ENCODE measurements at places on chromosomes 2 and 18.

GRCh38 chr2:155043097-155043496 is 344.6 kb downstream of the KCNJ3 start:
- DNase-seq: no peak

- DNase-seq: no peak
Observed at GRCh38 chr2:24115057-24115456, 8.1 kb downstream of the PFN4 start.

- no peak for DNase-seq
Observed at GRCh38 chr2:54457323-54458023, 1.3 kb downstream of the SPTBN1 start.

GRCh38 chr18:58851856-58852255 is 12.8 kb upstream of the ZNF532 start:
- no peak for DNase-seq

GRCh38 chr2:195489101-195489500 is 167.9 kb upstream of the SLC39A10 start:
- DNase-seq: no peak

DNA sequence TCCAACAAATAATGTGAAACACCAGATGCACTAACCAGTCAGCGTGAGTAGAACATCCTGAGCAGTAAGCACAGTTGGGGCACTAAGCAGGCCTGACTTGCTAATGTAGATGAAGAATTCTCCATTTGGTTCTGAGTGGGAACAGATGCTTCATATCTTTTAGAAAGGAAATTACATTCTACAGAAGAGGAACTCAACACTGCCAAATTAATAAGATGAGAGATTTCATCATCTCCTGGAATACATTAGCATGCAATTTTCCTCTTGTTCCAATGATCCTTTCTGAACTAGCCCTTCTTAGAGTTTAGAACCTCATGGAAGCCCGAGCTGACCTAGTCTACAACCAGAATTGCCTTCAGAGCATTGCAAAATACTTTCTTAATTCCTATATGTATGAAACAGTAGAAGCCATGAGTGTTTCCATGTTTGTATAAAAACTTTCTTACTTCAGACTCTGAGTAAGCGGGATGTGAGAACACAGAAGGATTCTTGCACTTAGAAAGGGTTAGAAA is 34.8 kb downstream of the COL5A2 start:
- no peak for DNase-seq

- DNase-seq: no peak
Observed at GRCh38 chr2:153100151-153100550, 378.4 kb downstream of the RPRM start.

- DNase-seq: no peak
Observed at GRCh38 chr2:172930871-172931255, 144.8 kb upstream of the MAP3K20 start.

GRCh38 chr18:64806232-64806631 is 657.3 kb upstream of the LINC00305 start:
- DNase-seq: no peak

- no peak for DNase-seq
Observed at GRCh38 chr18:10013621-10014543, 100.1 kb downstream of the VAPA start.

Data from stimulated activated CD8-positive, alpha-beta memory T cell treated with anti-CD3 and anti-CD28 coated beads, Interleukin-4, amount 100 ng/mL, for 4 hours (primary cell).